Upper lobe of right lung (tissue), 1 donor: ENCODE measurements at places on chromosomes 3 and 15. TPM values are rescaled to one million over a fixed set of nuclear protein-coding genes. Genes with fewer than 3 reads are reported as not detected.

DNA sequence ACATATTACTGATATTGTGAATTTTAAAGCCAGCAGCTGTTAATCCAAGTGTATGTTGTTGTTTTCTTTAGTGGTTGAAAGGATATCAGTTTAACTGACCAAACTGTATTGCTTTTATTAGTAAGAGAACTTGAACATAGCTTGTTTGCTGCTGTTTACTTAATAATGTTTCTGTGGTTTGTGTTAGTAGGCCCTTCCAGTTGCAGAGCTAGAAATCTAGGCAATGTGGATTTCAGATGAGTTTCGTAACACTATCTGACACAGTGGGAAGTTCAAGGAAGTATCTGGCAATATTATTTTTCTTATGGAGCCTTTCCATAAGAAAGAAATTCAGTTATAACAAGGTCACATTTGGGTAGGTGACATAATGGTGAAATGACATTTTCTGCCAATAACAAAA, 18.5 kb downstream of the ZNF609 start:
- no peak overlapping the region for H3K27ac ChIP-seq
- no peaks in the 10 kb centered on the region for H3K27me3 ChIP-seq
- no peak overlapping the region for H3K4me3 ChIP-seq
- DNase-seq, result no peak
- H3K36me3 ChIP-seq, result no peaks in the 10 kb centered on the region

DNA sequence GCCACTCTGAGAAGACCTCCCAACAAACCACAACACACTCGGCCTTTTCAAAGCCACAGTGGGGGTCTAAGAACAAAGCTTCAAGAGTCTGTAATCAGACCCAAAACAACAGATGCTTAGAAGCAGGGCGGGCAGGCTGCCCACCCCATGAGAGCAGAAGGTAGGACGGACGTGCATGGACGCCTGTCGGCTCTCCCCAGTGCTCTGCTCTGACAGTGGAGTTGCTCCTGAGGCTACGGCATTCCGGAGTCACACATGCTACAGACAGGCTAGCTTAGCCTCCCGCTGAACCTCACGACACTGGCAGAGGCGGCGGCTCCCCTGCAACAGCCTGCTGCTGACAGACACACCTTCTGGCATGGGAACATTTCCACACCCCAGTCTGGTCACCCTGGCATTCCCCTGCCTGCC, 33.5 kb downstream of the SLCO2A1 start:
- no peak overlapping the region for H3K4me3 ChIP-seq
- H3K27ac ChIP-seq, result no peak overlapping the region
- no peaks in the 10 kb centered on the region for H3K36me3 ChIP-seq
- no peaks in the 10 kb centered on the region for H3K27me3 ChIP-seq
- no peak for DNase-seq

- no peak overlapping the region for H3K27ac ChIP-seq
- no peaks in the 10 kb centered on the region for H3K36me3 ChIP-seq
- no peak for DNase-seq
- H3K27me3 ChIP-seq, result no peaks in the 10 kb centered on the region
- H3K4me3 ChIP-seq, result no peak overlapping the region
- peaks cover 21% of the 10 kb centered on the region for H3K4me1 ChIP-seq
Measured at GRCh38 chr15:68201153-68201878, 3.8 kb downstream of the CALML4 start.

GRCh38 chr15:83734487-83734886, 80.6 kb downstream of the ADAMTSL3 start:
- H3K27ac ChIP-seq, result no peak overlapping the region
- DNase-seq, result no peak
- no peaks in the 10 kb centered on the region for H3K4me1 ChIP-seq
- no peaks in the 10 kb centered on the region for H3K36me3 ChIP-seq
- no peak overlapping the region for H3K4me3 ChIP-seq

- H3K36me3 ChIP-seq, result no peaks in the 10 kb centered on the region
- H3K27me3 ChIP-seq, result peaks cover 6% of the 10 kb centered on the region
- H3K4me3 ChIP-seq, result no peak overlapping the region
- no peak for DNase-seq
- H3K27ac ChIP-seq, result no peak overlapping the region
Measured at GRCh38 chr15:89551550-89551949, 23.7 kb upstream of the TICRR start.

DNA sequence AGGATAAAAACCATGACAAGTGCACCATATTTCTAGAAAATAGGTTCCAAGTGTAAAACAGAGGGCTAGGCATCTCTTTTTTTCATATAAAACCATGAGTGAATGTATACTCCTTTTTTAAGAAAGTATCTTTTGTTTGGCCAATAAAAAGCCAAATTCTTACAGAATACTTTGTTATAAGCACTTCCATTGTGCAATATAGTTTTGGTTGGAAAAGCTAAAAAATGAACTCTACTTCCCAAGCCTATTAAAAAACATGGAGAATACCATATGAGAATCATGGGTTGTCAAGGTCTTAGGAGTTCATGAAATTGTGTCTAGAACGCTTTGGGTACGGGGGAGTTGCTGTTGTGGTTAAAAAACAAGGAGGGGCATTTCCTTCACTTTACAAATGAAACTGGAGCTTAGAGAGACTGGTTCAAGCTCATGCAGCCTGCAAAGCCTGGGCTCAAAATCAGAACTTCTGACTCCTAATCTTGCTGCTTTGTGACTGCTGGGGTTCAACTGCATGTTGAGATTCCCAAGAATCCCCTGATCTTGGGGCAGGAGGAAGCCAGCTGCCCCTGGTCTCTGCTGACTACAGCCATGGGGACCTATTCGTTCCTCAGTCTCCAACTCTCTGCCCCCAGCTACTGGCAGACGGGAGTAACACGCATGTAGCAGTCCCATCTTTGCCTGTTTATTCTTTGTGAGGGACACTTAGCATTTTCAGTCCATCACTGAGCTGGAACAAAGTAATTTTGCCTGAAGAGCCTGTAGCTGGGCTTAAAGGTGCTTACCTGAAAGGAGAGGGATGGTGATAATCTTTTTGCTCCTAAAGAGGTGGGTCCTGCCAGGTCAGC, 229.1 kb downstream of the CHST2 start:
- no peaks in the 10 kb centered on the region for H3K27me3 ChIP-seq
- H3K4me3 ChIP-seq, result no peak overlapping the region
- no peak for DNase-seq
- H3K4me1 ChIP-seq, result no peaks in the 10 kb centered on the region

DNA sequence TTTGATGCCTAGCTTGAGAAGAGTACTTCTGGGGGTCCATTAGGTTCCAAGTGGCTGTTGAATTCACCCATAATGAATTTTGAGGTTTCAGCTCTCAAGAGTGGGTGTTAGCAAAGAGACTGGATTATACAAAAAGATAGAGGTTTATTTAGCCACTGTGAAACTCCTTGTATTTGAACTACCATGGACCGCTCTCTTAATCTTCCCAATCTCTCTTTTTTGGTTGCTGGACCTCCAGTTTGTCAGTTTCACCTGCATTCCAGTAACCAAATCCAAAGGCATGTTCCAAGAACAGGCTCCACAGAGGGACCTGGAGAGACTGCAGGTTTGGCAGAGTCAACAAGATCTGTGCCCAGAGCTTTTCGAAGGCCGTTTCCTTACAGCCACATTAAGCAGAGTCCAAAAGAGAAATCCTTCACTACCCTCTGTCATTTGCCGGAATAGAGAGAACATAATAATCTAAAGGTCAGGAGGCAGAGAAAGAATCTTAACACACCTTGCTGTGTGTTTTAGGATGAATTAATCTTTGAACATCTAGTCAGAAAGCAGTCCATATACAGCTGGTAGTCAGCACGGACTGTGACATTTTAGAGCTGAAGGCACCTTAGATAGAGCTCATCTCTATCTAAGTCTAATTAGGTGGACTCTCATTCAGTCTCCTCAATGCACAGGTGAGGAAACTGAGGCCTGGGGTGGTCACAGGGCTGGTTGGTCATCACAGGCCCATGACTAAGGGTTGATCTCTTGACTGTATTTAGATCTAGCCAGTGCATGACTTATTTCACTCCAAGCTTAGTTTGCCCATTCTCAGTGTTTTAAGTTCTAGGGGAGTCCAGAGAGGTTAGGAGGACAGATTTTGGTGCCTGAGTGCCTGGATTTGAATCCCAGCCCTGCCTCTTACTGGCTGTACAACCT, 1.3 kb downstream of the ABHD2 start:
- peaks cover 63% of the 10 kb centered on the region for H3K4me1 ChIP-seq
- H3K36me3 ChIP-seq, result no peaks in the 10 kb centered on the region
- H3K27me3 ChIP-seq, result no peaks in the 10 kb centered on the region
- DNase-seq, result no peak
- H3K27ac ChIP-seq, result peak overlapping the region; percentile 94

GRCh38 chr3:47578691-47579632, at the start of gene CSPG5:
TSS of gene CSPG5 (minus strand) at chr3:47578865. CDS start at chr3:47578693, 172 bp downstream.
- H3K36me3 ChIP-seq, result no peaks in the 10 kb centered on the region
- H3K27ac ChIP-seq, result no peak within 1 kb of the TSS
- H3K27me3 ChIP-seq, result peaks cover 23% of the 10 kb centered on the region
- peak; percentile 67 for DNase-seq

DNA sequence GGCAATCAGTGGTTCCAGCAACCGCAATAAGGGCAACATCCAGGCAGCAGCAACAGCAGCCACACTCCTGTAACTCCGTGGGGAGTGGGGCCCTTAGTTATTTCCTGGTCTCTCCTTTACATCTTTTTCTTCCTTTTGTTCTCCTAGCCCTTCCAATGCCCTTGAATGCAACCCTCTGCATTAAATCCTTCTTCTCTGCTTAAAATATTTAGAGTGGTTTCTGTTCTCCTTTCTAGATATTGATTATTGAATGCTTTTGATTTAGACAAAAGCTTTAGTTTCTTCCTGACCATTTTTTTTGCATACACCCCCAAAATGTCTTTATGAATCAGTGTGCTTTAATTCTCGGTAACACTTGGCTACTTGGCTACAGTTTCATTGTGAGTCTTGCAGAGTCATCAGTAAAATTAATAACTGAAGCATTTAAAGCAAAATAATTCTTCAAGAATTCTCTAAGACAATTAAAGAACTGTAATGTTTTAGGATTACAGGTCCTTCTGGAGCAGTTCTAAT, 586.1 kb downstream of the MECOM start:
- H3K4me1 ChIP-seq, result no peaks in the 10 kb centered on the region
- no peak for DNase-seq
- H3K4me3 ChIP-seq, result no peak overlapping the region
- no peaks in the 10 kb centered on the region for H3K36me3 ChIP-seq

DNA sequence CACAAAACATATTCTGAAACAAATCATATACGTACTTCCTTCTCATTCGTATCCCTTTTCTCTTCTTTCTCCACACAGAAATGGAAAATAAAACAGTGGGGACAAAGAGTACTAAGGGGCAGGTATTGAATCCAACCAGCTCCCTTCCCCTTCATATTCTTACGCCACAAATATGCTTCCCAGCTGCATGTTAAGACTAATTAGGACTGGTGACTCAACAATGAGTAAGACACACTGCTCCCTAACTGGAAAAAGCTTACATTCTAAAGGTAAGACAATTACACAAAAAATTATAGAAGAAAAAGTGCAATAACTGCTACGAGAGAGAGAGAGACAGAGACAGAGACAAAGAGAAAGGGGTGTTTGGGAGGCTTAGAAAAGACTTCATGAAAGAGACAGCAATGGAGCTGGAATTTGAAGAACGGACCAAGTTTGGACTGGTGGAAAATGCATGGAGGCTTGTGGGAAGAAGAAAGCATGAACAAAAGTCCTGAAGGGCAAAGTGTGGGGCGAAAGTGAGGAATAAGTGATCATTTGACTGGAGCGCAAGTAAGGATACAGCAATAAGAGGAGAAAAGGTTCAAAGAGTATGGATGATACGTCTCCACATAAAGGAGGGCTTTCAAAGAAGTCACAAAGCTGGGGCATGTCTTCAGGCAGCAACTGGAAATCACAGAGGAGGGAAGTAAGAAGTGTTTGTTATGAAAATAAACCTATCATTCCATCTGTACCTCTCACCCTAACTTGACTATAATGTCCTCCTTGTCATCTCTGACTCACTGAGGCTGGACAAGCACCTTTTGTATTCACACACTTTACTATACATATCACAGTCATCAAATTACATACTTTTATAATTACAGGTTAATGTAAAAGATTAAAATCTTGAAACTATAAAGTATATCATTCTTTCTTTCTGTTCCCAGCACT, 49.2 kb downstream of the RYK start:
- no peak overlapping the region for H3K4me3 ChIP-seq
- no peak overlapping the region for H3K27ac ChIP-seq
- H3K4me1 ChIP-seq, result no peaks in the 10 kb centered on the region
- DNase-seq, result no peak

- H3K27ac ChIP-seq, result no peak overlapping the region
- H3K4me1 ChIP-seq, result peaks cover 6% of the 10 kb centered on the region
- H3K36me3 ChIP-seq, result no peaks in the 10 kb centered on the region
- no peaks in the 10 kb centered on the region for H3K27me3 ChIP-seq
Measured at GRCh38 chr3:106184540-106185457, 316.0 kb upstream of the CBLB start.

GRCh38 chr3:45896956-45897355, 10.6 kb downstream of the CCR9 start:
- no peaks in the 10 kb centered on the region for H3K4me1 ChIP-seq
- no peaks in the 10 kb centered on the region for H3K36me3 ChIP-seq
- H3K4me3 ChIP-seq, result no peak overlapping the region
- no peak overlapping the region for H3K27ac ChIP-seq
- no peak for DNase-seq

DNA sequence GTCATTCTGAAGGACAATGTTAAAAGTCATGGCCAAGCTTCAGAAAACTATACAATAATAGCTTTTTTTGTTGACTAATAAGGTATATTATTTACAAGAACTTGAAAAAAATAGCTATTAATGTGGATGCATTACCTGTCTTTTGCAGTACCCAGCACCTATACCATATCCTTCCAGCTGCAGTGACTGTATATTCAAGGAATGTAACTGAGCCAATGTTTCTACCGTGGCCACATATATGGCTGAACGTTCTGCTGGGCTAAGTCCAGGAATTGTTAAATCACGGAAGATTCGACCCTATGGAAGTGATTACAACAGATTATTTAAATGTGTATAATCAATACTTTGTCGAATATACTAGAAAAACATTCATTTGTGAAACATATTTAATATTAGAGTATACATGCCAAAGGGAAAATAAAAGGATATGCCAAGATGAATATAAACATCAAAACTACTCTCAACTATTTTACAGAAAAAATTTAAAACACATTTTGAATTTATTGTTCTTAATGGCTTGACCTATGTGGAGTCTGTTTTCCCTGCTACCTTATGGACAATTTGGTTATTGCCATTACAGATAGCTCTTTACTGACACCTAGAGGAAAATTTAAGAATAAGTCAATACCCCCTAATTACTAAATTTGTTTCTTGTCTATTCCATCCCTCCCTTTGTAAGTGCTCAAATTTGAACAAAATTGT, 17.6 kb downstream of the ACAD11 start:
- H3K4me3 ChIP-seq, result no peak overlapping the region
- H3K36me3 ChIP-seq, result peaks cover 29% of the 10 kb centered on the region
- H3K27me3 ChIP-seq, result no peaks in the 10 kb centered on the region
- H3K4me1 ChIP-seq, result no peaks in the 10 kb centered on the region

- peak overlapping the region; percentile 89 for H3K27ac ChIP-seq
- peak overlapping the region; percentile 81 for H3K4me3 ChIP-seq
- H3K27me3 ChIP-seq, result no peaks in the 10 kb centered on the region
- peak; percentile 89 for DNase-seq
- H3K36me3 ChIP-seq, result no peaks in the 10 kb centered on the region
- H3K4me1 ChIP-seq, result peaks cover 44% of the 10 kb centered on the region
Measured at GRCh38 chr3:32106929-32107362, 526 bp downstream of the GPD1L start.

ZIC1 gene
- total RNA-seq, result not detected

FSIP1 gene
- total RNA-seq, result 0.96 TPM

LIPH gene
- 38.0 TPM for total RNA-seq

DLEC1 gene
- total RNA-seq, result 2.7 TPM

ATP13A4 gene
- 248 TPM for total RNA-seq

GBE1 gene
- 29.2 TPM for total RNA-seq

C2CD4A gene
- total RNA-seq, result 0.14 TPM

TNFSF10 gene
- total RNA-seq, result 140 TPM

NR2E3 gene
- total RNA-seq, result 0.26 TPM

MUSTN1 gene
- total RNA-seq, result 5.4 TPM
